Stimulated activated CD4-positive, alpha-beta T cell treated with anti-CD3 and anti-CD28 coated beads, TNF-alpha, amount 100 ng/mL, for 1 hour (primary cell): ENCODE measurements at places on chromosomes 3 and 15.

GRCh38 chr3:120982608-120983320, 74.8 kb downstream of the STXBP5L start:
- DNase-seq: no peak

DNA sequence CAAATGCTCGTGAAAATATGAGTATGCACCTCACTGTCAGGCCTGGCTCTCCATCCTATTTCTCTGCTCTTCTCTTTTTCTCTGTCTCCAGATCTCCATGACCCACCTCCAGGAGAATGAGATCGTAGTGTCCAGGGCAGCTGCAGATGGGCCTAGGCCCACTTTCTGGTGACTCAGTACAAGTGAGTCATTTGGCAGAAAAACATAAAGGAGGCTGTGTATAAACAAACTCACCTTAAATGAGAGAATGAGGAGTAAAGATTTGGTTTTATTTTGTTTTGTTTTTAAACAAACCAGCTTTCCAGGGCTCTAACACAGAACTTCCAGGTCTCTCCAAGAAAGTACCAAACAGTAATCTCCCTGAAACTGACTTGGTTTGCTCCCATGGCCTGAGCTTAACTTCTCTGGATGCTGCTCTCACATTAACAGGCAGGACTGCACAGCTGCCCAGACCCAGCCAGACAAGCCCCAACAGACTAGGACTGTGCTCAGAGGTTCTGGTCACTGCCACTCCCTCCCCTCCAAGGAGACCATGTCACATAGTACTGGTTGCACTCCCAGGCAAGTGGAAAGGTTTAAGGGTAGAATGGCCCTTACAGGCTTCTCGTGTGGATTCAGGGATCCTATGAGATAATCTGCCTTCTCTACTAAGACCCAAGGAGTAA, 1.5 kb upstream of the HEG1 start:
- no peak for DNase-seq

- no peak for DNase-seq
Observed at GRCh38 chr15:23565395-23566070, at the start of gene MKRN3. MKRN3 (plus strand) TSS chr15:23565674; CDS start chr15:23565783, 109 bp downstream.

- no peak for DNase-seq
Observed at GRCh38 chr3:122004107-122004506, 17.9 kb downstream of the ILDR1 start.

GRCh38 chr3:197372047-197372661, 73.7 kb upstream of the DLG1 start:
- DNase-seq: no peak

DNA sequence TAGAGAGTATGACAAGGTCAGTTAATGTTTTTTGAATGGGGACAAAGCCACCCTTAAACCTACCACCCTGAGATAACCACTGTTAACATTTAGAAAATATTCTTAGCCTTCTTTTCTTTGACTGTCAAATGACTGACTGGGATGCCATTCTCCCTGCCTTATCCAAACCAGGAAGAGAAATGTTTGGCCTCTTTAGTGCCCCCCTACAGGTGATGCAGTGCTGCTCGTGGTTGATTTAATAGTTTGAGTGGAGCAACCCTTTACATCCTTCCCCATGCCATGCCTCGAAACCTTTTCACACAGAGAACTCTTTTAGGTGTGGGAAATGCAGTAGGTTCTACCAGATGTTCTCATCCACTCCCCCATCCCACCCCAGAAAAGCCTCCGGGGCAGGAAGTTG, 38.7 kb upstream of the UMPS start:
- DNase-seq: no peak

DNA sequence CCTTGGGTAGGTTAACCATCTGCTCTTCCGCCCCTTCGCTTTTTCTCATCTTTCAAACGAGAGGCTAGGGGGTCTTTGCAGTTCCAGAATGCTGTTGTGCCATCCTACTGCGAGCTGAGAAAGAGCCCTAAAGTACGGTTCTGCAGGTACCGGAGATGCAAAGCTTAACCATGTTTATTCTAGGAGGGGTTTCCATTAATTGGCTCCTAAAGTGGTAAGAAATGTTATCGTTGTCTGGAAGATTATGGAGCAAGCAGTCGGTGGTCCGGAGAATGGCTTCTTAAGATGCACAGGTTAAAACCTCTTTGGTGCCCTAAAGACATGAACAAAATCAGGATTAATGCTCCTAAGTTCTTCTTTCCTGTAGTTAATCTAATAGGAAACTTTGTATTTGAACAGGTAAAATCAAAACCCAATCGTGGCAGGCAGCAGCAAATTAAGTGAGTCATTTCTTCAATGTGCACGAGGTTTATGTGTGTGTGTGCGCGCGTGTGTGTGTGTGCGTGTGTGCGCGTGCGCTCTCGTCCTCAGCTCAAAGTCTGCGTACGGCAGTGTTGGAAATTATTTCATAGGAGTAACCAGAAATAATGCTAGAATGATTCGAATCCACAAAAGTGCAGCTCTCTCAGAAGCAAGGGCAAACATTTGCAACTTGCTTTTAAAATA, 772 bp downstream of the FAM81A start:
- DNase-seq: no peak

GRCh38 chr15:57031605-57032004, 113.2 kb downstream of the TCF12 start:
- DNase-seq: no peak

- DNase-seq: no peak
Observed at GRCh38 chr3:169218314-169218983, 445.1 kb downstream of the MECOM start.

DNA sequence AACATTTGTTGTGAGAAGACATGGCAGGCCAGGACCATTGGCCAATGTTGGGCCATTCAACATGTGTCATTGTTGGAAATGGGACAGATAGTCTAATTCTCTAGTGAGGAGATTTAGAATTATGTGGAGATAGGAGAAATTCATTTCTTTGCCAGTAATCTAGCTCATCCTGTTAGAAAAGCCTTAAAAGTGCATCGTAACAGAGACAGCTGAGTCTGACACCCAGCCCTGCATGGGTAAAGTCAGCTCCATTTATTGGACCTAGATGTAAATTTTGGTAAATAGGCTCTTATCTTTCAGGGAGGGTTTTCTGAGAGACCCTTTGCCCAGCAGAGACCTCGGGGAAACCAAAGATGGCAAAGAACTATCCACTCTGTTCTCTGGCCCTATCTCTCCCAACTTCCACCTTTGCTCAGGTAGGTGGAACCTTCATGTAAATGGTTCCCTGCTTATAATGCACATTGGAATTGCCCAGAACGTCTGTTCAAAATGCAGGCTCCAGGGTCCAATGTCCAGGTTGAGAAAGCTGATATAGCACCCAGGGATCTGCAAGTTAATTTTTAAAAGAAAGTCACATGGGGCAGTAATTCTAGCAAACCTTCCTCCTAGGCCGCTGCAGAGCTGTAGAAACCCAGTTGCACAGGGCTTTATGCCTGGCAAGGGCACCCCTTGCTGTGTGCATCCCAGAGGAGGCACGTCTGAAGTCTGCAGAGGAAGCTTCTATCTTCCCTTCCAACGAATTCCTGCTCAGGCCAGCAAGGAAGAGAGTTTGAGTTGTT, 365.9 kb upstream of the PROK2 start:
- no peak for DNase-seq

- no peak for DNase-seq
Observed at GRCh38 chr3:148797795-148798194, 29.8 kb upstream of the CPB1 start.
